Activated gamma-delta T cell (primary cell): ENCODE measurements at places on chromosomes 3 and 15.

- no peak for DNase-seq
Measured at GRCh38 chr3:63352008-63352279, 73.8 kb downstream of the SYNPR start.

GRCh38 chr3:54494209-54494608 is 371.9 kb downstream of the CACNA2D3 start:
- DNase-seq = no peak

GRCh38 chr3:108914774-108915641 is 38.7 kb downstream of the GUCA1C start:
- DNase-seq = no peak

DNA sequence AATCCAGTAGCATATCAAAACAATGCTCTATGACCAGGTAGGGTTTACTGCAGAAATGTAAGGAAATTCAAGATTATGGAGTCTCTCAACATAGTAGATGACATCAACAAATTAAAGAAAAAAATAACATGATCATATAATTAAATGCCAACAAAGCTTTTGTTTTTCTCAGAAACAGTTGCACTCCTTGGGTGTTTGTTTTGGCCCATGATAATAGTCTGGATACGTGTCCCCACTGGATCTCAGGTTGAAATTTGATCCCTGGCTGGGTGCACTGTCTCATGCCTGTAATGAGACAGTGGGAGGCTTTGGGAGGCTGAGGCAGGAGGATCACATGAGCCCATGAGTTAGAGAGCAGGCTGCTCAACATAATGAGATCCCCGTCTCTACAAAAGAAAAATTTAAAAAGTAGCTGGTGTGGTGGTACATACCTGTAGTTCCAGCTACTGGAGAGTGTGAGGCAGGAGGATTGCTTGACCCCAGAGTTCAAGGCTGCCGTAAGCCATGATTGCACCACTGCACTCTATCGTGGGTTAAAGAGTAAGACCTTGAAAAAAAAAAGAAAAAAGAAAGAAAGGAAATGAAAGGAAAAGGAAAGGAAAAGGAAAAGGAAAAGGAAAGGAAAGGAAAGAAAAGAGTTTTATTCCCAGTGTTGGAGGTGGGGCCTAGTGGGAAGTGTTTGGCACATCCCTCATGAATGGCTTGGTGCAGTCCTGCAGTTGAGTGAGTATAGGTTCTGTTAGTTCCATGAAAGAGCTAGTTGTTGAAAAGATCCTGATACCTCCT is 53.3 kb upstream of the FOXB1 start:
- DNase-seq = no peak

- no peak for DNase-seq
Measured at GRCh38 chr3:107699682-107700081, 176.9 kb downstream of the BBX start.

GRCh38 chr3:169846458-169847193 is 23.1 kb downstream of the LRRC31 start:
- no peak for DNase-seq

DNA sequence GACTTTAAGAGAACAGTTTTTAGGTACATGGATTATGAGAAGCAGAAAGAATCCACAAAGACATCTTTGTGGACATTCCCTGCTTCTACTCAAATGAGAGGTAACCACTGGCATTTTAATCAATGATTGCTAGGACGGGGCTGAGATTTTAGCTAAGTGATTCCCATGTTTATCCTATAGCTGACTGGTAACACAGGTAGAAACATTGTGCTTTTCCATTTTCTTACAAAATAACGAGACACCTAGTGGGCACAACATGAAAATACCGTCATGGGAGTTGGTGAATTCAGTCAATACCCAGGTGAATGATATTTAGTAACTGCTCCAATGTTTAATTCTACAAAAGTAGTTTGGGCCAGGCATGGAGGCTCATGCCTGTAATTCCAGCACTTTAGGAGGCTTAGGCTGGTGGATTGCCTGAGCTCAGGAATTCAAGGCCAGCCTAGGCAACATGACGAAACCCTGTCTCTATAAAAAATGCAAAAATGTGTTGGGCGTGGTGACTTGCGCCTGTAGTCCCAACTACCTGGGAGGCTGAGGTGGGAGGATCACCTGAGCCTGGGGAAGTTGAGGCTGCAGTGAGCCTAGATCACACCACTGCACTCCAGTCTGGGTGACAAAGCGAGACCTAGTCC is 37.2 kb upstream of the DENND4A start:
- DNase-seq = no peak

GRCh38 chr15:31360843-31361763 is 34.5 kb downstream of the KLF13 start:
- DNase-seq = peak; percentile 37
